ENCODE measurements at places on chromosomes 4 and X.

- no peak for DNase-seq
Observed at GRCh38 chr4:155509555-155509954, 132.8 kb upstream of the MAP9 start.

DNA sequence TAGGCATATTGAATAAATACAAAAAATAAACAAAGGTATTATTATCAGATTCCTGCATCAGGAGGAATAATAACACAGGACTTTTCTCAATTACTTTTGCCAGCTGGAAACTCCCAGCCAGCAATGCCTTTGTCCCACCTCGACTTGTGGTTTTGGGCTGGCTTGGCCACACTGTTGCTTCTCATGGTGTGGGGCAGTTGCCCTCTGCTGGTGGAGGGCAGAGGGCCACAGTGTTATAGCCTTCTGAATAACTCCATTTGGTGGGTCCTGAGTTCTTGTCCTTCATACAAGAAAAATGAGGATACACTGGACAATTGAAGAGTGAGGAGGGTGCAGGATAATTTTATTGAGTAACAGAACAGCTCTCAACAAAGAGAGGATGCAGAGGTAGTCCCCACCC lies 1206.0 kb upstream of the ADGRL3 start:
- no peak for DNase-seq

DNA sequence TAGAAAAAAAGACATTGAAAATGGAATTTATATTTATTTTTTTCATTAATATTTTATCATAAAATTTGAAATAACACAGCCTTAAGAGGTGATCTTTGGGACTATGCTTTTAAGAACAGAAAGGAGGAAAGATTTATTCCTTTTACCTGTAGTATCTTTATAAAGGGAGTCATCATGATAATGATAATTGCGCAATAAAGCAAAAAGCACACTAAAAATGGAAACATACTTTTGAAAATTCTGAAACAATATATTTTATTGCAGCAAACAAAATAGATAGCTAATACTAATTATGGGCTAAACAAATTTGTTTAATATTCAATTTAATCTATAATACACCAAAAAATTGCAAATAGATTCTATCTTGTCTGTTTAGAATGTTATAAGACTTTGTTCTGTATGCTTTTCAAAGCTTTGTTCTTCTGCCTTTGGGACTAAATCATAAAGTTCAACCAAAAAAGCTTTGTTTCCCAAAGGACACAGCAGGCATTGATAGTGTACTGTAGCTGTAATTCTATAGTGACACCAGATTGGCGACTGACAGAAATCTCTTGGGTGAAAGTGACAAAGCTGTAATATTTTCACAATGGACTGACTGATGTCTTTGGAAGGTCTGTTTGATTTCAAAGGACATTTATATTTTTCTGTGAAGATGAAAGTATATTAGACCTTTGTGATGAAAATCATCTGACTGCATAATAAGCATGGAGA lies 2156.6 kb upstream of the TENM3 start:
- DNase-seq: no peak

DNA sequence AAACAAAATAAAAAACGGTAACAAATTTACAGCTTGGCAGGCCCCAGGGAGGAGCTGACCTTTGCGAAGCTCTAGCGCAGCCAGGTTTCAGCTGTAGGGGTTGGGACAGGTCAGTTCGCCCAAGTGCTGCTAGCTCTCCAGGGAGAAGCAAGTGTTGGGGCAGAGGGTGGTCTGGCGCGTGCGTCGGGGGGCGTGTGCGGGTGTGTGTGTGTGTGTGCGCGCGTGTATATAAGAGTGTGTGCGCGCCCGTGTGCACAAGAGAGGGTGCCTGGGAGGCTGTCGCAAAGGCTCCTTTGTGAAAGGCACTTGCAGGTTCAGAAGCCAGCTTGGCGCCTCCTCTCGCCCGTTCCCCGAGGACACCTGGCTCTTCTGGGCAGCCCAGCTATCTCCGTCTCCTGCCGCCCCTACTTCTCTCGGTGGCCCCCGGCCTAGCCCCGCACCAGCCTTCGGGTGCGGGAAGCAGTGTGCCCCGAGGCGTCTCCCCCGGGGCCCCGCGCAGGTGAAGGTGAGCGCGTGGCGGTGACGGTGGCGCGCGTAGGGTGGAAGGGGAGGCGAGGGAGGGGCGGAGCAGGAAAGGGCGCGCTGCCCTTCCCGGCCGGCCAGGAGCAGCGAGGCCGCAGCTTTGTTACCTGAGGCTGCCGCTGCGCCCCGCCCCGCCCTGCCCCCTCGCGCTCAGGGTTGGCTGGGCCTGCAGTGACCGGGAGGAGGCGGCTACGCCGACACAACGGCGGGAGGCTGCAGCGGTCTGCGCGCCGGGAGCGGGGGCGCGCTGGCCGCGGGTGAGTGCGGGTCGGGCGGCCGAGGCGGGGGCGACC lies at the start of gene FHDC1:
TSS of gene FHDC1 (plus strand) at position 693 of the 815 bp plus-strand sequence. CDS start 6,735 bp downstream, outside the sequence.
- peak; percentile 94 for DNase-seq

DNA sequence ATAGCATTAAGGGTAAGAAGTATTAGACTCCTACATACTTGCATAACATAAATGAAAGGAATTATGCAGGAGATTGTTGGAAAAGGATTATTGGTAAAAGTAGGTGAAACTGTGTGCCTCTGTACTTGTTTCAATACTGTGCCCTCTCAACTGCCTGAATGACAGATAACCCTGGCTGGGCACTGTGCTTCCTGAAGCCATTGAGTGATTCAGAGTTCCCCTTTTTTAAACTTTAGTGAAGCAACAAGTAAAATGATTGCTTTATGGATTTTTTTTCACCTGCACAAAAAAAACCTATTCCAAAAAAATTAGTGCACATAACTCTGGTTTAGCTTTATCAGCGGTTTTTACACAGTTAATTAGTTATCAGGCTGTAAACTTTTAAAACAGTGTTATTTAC lies 204.8 kb downstream of the TRAM1L1 start:
- DNase-seq: no peak

DNA sequence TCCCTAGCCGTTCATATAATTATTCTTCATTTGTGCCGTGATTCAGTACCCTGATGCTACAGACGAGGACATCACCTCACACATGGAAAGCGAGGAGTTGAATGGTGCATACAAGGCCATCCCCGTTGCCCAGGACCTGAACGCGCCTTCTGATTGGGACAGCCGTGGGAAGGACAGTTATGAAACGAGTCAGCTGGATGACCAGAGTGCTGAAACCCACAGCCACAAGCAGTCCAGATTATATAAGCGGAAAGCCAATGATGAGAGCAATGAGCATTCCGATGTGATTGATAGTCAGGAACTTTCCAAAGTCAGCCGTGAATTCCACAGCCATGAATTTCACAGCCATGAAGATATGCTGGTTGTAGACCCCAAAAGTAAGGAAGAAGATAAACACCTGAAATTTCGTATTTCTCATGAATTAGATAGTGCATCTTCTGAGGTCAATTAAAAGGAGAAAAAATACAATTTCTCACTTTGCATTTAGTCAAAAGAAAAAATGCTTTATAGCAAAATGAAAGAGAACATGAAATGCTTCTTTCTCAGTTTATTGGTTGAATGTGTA lies 7.0 kb downstream of the SPP1 start:
- no peak for DNase-seq

- no peak for DNase-seq
Observed at GRCh38 chr4:109214622-109215301, 87.7 kb downstream of the COL25A1 start.

GRCh38 chr4:183263787-183264386 lies 56.2 kb downstream of the CLDN22 start:
- DNase-seq: no peak

DNA sequence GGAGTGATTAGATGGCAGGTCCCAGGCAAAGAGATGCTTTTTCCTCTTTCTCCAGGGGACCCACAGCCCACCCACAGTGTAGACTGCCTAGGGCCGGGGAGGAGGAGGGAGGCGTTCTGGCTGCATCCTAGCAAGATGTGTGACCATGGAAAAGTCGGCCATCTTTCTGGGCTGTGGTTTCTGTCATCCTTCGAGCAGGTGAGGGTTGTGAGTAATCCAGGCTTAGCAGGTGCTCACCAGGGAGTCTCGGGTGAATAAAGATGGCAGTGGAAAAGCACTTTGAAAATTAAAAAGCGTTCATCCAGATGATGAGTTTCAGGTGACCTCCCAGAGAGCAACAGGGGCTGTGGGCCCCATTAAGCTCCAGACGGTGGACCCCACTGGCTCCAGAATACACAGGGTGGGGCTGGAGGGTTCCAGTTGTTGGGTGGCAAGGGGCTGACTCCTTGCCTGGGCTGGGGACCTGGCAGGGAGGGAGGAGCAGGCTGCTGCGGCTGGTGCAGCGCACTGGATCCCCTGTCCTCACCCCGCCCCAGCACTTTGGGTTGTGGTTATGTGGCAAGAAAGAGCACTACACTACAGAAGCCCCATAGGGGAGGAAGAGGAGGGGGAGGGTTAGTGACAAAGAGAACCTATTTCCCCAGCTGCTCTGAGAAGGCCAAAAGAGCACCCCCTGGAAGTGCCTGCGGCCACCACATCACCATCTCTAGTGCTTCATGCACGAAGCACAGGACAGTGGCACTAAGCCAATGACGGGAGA lies 23.7 kb downstream of the ELF4 start:
- peak; percentile 55 for DNase-seq

GRCh38 chr4:36508394-36508793 lies 227.0 kb downstream of the DTHD1 start:
- DNase-seq: no peak

GRCh38 chr4:116088771-116089170 lies 975.4 kb upstream of the NDST4 start:
- DNase-seq: no peak

GRCh38 chrX:23844502-23845138 lies 61.6 kb downstream of the SAT1 start:
- DNase-seq: no peak

- DNase-seq: no peak
Observed at GRCh38 chr4:158813113-158813512, 44.3 kb downstream of the FNIP2 start.

DNA sequence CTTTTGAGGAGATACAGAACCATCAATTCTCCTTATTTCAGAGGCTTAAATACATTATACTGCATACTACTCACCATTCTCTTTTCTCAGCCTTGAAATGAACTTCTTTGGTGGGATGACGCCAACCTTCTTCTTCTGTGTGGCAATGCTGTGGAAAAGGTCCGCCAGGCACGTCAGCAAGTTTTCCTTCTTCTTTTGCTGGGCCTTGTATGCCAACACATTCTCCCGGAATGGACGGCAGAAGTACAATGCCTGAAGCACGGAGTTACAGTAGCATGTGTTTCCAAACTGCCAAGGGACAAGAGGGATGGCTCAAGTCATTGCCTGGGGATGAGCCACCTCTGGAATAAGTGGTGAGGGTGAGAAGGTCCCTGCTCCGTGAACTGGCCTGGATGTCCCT lies 31.2 kb downstream of the USP46 start:
- DNase-seq: no peak

DNA sequence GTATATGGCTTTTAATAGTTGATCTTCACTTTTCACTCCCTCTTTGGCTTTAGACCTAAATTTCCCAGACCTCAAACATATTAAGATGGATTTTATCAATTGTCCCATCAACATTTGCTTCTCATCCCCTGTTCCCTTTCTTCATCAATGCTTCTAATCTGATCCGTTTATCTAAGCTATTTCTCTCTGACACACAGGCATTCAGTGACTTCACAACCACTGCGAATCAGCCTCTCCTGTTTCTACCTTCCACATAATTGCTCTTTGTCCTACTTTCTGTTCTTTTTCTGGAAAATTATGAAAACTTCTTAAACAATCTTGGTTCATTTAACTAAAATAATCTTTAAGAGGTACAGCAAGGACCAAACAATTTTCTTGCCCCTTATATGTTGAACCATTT lies 115.2 kb downstream of the GLRA3 start:
- no peak for DNase-seq

- DNase-seq: no peak
Observed at GRCh38 chr4:13701937-13702446, 74.5 kb upstream of the BOD1L1 start.

GRCh38 chr4:161121451-161121850 lies 1042.3 kb downstream of the FSTL5 start:
- DNase-seq: no peak

GRCh38 chrX:35406386-35406785 lies 391.8 kb upstream of the MAGEB16 start:
- DNase-seq: no peak

DNA sequence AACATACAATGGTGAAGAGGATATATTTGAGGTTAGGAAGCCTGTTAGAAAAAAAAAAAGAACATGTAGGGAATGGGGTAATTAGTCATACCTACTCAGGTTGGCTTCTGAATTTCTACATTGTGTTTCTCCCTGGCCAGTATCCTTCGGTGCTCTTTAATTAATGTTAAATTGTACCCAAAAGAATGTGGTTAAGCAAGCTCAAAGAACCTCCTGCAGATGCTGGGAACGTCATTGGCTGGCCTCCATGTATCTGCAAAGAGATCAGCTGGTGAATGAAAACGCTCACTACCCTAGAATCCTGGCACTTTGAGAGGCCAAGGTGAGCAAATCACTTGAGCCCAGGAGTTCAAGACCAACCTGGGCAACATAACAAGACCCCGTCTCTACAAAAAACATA lies 942.3 kb upstream of the PRKX start:
- no peak for DNase-seq

GRCh38 chr4:15936495-15936894 lies 2.0 kb downstream of the FGFBP1 start:
- DNase-seq: no peak

- DNase-seq: no peak
Observed at GRCh38 chr4:8236106-8236919, 33.2 kb upstream of the HTRA3 start.

DNA sequence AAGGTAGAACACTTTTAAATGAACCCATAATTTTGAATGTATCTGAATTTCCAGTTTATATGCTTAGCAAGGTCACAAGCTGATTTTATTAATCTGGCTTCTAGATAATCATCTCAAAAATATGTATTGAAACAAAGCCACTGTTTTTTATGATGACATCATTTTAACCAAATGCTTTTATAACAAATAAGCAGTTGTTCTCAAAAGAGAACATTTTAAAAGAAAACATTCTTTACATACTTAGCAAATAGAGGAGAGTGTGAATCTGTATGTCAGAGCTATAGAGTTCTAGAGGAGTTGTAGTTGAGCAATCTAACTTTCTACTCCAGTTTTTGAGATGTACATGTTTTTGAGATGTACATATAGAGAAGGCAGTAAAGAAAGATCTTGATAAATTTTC lies 42.5 kb downstream of the LAMP2 start:
- DNase-seq: no peak

DNA sequence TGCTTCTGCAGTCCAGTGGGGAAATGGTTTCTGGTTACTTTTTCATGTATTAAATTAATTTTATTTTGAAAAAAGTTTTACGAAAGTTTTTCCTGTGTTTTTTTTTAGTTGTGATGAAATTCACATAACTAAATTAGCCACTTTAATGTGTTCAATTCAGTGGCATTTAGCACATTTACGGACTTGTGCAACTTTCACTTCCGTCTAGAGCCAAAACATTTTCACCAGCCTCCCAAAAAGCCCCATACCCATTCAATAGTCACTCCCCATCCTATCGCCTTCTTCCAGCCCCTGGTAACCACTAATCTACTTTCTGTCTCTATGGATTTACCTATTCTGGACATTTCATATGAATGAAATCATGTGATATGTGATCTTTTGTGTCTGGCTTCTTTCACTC lies 22.8 kb upstream of the TBL1X start:
- DNase-seq: no peak

GRCh38 chr4:145484225-145484846 lies 2.7 kb downstream of the SMAD1 start:
- no peak for DNase-seq
